ENCODE measurements at places on chromosomes 2 and 18.

GRCh38 chr2:159004849-159005248, 36.4 kb downstream of the TANC1 start:
- DNase-seq = no peak

DNA sequence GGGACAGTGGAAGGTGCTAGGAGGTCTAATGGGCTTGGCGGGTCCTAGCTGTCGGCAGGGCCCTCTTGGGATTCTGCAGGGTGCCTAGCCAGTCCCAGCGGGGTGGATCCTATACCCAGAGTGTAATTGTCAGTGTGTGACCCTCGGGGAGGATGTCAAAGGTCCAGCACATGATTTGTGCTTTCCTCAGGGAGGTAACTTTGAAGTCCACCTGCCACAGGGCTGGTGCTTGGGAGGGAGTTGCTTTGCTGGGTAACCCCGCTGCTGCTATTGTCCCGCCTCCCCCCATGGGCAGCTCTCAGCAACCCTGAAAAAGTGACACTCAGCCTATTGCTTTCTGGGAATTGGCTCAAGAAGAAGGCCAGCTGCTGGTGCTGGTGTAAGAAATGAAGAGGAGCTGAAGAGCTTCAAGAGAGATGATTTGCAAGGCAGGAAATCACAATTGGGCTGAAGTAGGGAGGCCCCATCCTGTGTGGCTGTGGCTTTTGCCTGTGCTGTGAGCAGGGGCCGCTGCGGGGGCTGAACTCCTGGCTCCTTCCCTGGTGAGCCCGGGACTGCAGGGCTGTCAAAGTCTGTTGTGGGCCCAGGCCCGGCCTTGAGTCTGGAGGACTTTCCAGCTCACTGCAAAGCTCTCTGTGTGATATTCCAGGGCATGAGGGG, 36.4 kb downstream of the EMILIN2 start:
- peak; percentile 68 for DNase-seq

DNA sequence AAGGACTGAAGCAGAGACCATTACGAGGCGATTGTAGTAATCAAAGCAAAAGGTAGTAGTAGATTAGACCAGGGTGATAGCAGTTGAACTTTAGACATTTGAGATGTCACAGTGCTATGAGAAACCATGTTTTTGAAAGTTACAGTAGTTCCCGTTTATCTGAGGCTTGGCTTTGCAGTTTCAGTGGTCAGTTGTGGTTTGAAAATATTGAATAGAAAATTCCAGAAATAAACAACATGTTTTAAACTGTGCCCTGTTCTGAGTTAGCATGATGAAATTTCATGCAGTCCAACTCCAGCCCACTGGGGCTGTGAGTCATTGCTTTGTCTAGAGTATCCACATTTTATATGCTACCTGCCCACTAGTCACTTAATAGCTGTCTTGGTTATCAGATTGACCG, 47.5 kb downstream of the ZNF638 start:
- DNase-seq = no peak

DNA sequence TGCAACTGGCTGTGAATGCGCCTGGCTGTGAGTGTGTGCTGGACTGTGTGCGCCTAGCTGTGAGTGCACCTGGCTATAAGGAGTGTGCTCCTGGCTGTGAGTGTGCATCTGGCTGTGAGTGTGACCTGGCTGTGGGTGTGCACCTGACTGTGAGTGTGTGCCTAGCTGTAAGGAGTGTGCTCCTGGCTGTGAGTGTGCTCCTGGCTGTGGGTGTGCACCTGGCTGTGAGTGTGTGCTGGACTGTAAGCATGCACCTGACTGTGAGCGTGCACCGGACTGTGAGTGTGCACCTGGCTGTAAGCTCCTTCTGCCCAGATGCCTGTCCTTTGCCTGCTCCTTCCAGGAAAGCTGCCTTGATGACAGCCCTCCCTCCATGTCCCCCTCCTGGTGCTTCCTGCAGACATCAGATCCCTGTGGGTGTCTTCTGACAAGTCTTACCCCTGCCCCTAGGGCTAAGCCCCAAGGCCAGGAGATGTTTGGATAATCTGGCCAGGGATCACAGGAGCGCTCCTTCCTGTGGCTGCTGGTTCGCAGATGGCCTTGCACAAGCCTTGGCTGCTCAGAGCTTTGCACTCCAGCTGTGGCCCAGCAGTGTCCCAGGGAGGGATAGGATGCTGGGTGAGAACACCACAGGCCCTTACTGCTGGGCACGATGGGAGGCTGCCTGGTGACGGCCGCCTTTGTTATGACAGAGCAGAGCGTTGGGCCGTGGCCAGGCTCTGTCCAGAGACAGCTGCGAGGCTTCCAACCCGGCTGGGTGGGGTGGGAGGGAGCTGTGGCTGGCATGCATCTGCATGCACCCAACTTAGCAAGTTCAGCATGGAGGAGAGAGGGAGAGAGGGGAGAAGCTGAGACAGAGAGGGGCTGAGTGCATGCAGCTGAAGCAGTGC, 89.9 kb downstream of the GLI2 start:
- no peak for DNase-seq

DNA sequence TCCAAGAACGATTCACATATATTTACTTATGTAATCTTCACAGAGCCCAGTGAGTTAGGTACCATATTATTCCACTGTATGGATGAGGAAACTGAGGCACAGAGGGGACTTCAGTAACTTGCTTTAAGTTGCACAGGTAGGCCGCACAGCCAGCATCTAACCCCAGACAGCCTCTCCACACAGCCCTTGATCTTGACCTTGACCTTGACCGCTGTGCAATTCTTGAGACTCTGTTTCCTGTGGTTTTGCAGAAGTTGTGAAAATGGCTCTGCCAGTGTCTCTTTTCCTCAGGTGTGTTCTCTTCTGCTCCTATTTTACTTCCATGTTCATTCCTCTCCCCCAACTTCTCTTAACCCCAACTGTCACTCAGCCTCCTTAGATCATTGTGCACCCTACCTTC, 206.5 kb downstream of the SOX11 start:
- DNase-seq = no peak

- no peak for DNase-seq
Observed at GRCh38 chr2:168433527-168433926, 22.5 kb upstream of the CERS6 start.

DNA sequence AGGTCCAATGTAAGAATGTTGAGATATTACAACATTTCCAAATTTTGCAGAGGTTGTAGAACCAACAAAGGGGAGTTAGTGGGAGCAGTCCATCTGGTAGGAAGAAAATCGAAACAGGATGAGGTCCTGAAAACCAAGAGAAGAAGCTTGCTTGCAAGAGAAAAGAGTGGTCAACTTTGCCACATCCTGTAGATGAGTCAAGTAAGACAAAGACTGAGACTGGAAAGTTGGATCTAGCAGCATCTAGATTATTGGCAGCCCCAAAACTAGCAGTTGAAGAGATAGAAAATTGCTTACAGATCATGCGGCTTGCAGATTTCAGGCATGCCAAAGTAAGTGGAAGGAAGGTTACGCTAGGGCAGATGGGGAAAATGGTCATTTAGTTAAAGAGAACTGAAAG, 378.9 kb downstream of the GRB14 start:
- DNase-seq = no peak

GRCh38 chr2:120246546-120247300, 5.9 kb upstream of the RALB start:
- DNase-seq = no peak

- peak; percentile 95 for DNase-seq
Observed at GRCh38 chr2:230905448-230906421, 19.3 kb downstream of the GPR55 start.

DNA sequence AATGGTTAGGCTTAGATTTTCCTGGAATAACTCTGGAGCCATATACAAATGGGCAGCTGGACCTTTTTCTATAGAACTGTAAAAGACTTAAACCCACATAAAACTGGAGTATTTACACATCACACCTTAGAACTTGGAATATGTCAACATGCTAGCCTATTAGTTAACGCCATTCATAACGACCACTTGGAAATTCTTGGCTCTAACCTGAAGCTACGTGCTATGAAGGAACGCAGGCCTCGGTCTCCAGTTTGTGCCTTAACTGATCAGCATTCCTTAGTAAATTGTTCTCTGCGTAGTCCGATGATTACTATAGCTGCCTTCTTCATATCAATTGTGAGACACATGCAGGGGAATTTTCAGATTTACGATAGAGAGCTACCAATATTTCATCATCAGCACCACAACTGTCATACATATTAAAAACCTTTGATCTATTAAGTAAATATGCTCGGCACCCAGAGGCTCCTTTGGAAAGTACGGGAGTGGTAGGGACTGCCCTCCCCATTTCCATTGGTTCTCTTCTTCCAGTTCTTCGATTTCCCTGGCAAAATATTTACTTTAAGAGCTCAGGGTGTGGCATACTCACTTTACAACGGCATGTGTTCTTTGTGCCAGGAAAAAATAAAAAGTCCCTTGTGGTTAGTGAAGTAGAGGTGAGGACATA, 17.5 kb upstream of the CCL20 start:
- no peak for DNase-seq

DNA sequence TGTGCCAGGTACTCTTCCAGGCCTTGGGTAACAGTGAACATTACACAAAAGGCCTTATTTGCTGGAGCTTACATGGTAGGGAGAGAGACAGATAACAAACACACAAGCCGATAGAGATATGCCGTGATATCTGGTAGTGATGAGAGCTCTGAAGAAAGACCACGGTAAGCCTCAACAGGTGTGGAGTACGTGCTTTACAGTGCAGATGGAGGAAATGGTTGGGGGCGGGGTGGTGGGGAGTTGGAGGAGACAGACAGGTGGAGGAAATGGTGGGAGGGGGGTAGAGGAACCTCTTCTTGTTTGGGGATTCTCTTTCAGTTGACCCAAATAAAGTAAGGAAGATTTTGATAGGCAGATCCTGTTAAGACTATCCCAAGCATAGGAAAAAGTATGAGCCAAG, 141.1 kb upstream of the ALPP start:
- DNase-seq = peak; percentile 25

- DNase-seq = no peak
Observed at GRCh38 chr2:206435742-206436141, 7.6 kb upstream of the ADAM23 start.
